ENCODE measurements at places on chromosomes 3 and 15.
A peak's percentile ranks its signal among the peaks of the same experiment; 100 is the strongest.

GRCh38 chr3:42537350-42537749, 34.9 kb downstream of the VIPR1 start:
- no peak for DNase-seq

GRCh38 chr3:124691599-124691998, 38.7 kb upstream of the UMPS start:
- DNase-seq = no peak

GRCh38 chr3:81502236-81502635, 259.2 kb downstream of the GBE1 start:
- no peak for DNase-seq

- DNase-seq = peak; percentile 69
These were observed 45.1 kb upstream of the AMOTL2 start for GRCh38 chr3:134419214-134419959.

DNA sequence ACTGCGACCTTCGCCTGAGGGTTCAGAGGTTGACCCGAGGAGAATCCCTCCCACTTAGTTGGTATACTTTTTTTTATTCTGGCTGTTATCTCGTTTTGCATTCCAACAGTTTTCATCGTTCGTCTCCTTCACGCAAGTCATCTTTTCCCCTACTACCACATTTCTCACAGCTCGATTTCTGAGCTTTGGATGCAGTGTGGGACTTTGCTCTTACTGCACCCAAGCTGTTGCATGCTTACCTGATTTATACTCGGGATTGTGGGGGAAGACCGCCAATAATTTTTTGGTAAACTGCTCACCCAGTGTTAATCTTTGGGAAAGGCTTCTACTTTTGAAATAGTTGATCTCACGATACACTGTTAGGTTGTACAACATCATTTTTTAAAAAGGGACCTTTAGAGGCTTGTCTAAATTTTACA, 702 bp downstream of the TBC1D23 start:
- no peak for DNase-seq

DNA sequence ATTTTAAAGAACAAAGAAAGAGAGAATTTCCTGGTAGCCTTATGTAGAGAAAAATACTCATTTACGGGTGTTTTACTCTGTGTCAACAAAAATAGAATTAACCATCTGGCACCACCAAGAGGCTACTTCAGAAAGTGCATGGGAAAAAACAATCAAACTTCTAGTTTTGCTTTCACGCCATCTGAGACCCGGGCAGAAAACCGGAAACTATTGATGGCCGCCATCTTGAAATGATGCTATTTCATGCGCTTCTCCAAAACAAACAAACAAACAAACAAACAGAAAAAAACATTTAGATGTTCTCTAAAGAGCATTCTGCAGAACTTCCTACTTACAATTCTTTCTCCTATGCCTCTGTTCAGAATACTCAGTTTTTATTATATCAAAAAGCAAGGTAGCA, 49.4 kb upstream of the SYNPR start:
- peak; percentile 6 for DNase-seq

- peak; percentile 50 for DNase-seq
These were observed 60.9 kb downstream of the ASB7 start for GRCh38 chr15:100663086-100663914.

DNA sequence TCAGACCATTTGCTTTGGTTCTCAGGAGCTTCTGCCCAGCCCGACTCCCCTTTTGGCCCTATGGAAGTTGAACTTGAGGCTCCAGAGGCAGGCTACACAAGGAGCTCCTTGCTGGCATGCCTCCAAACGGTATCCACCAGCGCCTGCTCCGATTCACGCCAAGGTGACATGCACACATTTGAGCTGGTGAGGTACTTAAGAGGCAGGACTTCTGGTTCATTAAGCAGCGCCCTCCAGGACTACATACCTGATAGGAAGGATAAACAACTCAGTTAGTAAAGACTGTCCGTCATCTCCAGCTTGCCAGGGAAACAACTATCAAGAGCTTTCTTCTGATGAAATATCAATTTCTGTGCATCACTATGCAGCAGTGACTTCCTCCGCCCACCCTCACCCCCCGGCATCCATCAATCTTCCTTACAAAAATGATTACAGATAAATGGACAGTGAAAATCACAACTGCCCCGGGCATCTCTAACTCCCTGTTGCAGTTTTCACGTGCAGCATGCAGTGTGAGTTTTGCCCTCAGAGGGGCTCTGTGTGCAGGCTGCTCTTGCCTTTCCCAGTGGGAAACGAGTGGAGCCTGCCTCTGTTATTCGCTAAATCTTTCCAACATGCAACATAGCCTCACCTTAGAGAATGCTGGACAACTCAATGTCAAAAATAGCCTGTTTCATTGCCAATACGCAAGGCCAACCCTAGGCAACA, 122.9 kb downstream of the ARRDC4 start:
- DNase-seq = no peak

DNA sequence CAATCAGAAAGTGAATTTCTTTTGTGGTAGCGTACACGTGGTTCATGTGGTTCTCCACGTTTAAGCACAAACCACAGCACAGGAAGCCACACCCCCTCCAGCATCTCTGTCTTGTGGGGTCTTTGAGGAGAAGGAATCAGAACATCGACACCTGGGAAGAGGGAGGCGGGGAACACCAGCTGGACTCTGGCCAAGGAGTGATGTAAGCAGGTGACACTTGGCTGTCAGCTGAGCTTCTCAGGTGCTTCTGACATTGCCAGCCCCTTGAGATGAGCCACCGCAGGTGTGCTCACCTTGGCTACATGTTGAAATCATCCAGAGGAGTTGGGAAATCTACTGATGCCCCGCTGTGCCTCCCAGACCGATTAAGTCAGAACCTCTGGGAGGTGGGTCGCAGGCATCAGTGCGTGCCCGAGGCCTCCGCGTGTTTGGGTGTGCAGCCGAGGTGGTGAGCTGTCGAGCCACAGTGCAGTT, 85.0 kb downstream of the FAM81A start:
- no peak for DNase-seq

DNA sequence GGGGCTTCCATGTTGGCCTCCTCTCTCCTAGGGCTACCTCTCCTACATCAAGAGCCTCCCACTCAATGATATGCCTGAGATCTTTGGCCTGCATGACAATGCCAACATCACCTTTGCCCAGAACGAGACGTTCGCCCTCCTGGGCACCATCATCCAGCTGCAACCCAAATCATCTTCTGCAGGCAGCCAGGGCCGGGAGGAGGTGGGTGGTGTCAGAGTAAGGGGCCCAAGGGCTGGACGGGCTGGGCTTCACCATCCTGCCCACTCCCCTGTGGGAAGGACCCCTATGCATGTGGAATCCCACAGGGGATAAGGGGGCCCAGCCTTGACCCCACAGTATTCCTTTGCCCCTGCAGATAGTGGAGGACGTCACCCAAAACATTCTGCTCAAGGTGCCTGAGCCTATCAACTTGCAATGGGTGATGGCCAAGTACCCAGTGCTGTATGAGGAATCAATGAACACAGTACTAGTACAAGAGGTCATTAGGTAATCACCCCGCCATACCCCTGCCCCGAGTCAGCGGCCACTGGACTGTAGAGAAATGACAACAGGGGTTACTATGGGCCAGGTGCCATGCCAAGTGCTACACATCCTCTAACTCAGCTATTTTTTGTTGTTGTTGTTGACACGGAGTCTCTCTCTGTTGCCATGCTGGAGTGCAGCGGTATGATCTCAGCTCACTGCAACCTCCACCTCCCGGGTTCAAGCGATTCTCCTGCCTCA, 47.1 kb downstream of the SEMA3G start:
- no peak for DNase-seq

DNA sequence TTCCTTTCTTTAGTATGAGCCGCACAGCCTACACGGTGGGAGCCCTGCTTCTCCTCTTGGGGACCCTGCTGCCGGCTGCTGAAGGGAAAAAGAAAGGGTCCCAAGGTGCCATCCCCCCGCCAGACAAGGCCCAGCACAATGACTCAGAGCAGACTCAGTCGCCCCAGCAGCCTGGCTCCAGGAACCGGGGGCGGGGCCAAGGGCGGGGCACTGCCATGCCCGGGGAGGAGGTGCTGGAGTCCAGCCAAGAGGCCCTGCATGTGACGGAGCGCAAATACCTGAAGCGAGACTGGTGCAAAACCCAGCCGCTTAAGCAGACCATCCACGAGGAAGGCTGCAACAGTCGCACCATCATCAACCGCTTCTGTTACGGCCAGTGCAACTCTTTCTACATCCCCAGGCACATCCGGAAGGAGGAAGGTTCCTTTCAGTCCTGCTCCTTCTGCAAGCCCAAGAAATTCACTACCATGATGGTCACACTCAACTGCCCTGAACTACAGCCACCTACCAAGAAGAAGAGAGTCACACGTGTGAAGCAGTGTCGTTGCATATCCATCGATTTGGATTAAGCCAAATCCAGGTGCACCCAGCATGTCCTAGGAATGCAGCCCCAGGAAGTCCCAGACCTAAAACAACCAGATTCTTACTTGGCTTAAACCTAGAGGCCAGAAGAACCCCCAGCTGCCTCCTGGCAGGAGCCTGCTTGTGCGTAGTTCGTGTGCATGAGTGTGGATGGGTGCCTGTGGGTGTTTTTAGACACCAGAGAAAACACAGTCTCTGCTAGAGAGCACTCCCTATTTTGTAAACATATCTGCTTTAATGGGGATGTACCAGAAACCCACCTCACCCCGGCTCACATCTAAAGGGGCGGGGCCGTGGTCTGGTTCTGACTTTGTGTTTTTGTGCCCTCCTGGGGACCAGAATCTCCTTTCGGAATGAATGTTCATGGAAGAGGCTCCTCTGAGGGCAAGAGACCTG, 13.2 kb downstream of the GREM1 start:
- DNase-seq = no peak

GRCh38 chr3:25007974-25008658, 419.9 kb upstream of the RARB start:
- no peak for DNase-seq

GRCh38 chr3:188769831-188770230, 401.9 kb upstream of the TPRG1 start:
- no peak for DNase-seq

GRCh38 chr3:108090049-108090700, 656 bp downstream of the CD47 start:
- DNase-seq = peak; percentile 48

Measured in HuH-7 (cell line).